Fibroblast of the aortic adventitia (primary cell): ENCODE measurements at places on chromosomes 1 and 21. TPM values are rescaled to one million over a fixed set of nuclear protein-coding genes. Genes with fewer than 3 reads are reported as not detected.

GRCh38 chr1:178273707-178274410 is 180.0 kb downstream of the RASAL2 start:
- no peak for DNase-seq

- DNase-seq: peak; percentile 37
These were observed 28.9 kb downstream of the DISP1 start for GRCh38 chr1:222843469-222844410.

HAPLN2 gene
- not detected in 2 replicates for total RNA-seq

LCE1F gene
- not detected in 2 replicates for total RNA-seq

- peak; percentile 93 for DNase-seq
These were observed 58.4 kb upstream of the CXADR start for GRCh38 chr21:17454315-17455027.
